ENCODE measurements at places on chromosomes 11 and 22. TPM values are rescaled to one million over a fixed set of nuclear protein-coding genes. Genes with fewer than 3 reads are reported as not detected.

Gene DDTL
- 2.1 TPM for total RNA-seq

- DNase-seq, result no peak
These were observed 27.8 kb upstream of the ANO5 start for GRCh38 chr11:22165087-22165486.

DNA sequence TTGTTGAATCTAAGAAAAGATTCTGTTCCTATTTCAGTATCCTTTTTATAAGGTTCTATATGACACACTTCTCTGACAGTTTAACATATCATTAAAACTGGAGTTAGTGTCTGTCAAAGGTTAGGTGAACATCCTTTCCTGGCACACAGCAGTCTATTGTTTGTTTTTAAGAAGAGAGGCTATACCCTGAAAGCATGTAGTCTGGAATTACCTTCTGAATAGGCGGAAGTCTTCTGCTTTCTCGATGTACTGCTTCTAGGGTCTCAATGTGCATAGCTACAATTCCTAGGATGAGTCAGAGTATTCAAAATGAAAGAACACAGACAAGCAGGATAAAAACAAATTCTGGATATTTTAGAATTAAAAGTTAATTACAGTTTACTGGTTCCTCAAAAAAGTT, 188.6 kb downstream of the SWAP70 start:
- no peak for DNase-seq

DNA sequence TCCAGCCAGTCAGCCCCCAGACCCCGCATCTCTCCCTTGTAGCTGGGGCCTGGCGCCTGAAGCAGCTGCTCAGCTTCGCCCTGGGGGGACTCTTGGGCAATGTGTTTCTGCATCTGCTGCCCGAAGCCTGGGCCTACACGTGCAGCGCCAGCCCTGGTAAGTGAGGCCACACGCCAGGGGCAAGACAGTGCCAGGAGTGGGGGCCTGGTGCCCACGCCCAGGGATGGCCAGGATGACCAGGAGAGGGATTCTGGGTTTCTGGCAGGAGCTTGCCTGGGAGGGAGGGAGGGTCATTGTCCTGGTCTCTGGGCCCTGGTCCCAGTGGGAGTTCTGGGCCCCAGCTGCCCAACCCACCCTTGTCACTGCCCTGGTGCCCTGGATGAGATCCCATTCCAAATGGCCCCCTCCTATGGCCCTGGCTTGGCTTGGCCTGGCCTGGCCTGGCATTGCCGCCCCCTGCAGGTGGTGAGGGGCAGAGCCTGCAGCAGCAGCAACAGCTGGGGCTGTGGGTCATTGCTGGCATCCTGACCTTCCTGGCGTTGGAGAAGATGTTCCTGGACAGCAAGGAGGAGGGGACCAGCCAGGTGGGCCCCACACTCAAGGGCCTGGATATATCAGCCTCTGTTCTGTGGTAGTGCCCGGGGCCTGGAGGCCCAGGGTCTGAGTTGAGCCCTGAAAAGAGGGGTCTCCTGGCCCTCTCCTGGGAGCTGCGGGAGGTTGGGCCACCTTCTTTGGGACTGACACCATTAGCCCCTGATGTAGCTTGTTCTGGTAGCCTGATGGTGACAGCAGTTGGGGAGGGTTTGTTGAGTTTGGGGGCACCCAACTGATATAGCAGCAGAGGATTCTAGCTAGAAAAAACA, 3.7 kb downstream of the SLC39A13 start:
- no peak for DNase-seq

- no peak for DNase-seq
These were observed 30.1 kb upstream of the OAF start for GRCh38 chr11:120180551-120181232.

- DNase-seq, result no peak
These were observed 673 bp upstream of the DUSP18 start for GRCh38 chr22:30668386-30668710.

GRCh38 chr11:103545551-103545950, 436.3 kb downstream of the DYNC2H1 start:
- DNase-seq, result no peak

Gene MUC2
- not detected for total RNA-seq

- DNase-seq, result no peak
These were observed 72.0 kb upstream of the MTNR1B start for GRCh38 chr11:92897487-92897886.

GRCh38 chr11:48005136-48005535, 24.8 kb downstream of the PTPRJ start:
- no peak for DNase-seq

DNA sequence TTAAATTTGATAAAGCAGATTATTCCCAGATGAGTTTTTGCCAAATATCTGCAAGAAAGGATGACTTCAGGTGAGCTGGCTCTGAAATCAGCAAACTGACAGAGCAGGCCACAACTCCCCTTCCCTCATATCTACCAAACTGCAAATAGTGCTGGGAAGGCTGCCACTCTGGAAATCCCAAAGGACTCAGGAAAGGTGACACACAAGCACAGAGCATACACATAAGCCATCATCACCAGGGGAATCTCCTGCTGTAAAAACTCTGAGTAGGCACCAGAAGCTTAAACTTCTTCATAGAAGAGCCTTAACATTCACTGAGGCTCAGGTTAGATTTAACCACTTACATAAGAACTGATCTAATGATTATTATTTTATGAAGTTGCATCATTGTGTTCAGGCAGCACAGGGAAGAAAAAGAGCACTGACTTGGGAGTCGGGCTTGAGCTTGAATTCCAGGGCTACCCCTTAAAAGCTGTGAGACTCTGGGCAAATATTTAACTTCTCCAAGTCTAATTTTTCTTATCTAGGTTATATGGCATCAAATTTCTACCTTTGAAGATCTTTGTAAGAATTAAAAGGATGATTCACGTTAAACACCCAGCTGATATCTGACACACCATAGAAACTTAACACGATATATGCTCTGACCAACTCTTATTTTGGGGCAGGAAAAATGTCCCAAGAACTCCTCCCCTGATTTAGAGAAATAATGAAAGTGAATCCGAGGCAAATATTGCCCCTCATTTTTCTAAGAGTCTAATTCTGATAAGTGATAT, 15.0 kb downstream of the SYTL2 start:
- DNase-seq, result no peak

Gene ACR
- total RNA-seq, result not detected

GRCh38 chr11:27380771-27381170, 17.8 kb upstream of the CCDC34 start:
- DNase-seq, result no peak

Gene TSPAN32
- not detected for total RNA-seq

DNA sequence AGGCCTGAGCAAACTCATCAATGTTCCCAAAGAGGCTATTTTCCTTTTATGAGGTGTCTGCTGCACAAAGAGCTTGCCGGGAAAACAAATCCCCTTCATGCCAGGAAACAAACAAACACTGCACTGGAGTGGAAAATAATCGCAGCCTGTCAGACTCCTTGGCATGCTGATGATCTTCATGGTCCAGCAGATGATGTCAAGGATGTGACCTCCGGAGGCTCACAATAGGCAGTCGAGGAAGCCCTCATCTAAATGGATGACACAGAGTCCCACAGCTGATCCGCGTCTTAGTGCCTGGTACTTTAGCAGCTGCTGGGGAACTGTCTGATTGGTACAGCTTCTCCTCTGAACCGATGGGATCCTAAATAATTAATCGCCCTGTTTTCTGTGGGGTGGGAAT, 187.6 kb downstream of the TENM4 start:
- DNase-seq, result no peak

DNA sequence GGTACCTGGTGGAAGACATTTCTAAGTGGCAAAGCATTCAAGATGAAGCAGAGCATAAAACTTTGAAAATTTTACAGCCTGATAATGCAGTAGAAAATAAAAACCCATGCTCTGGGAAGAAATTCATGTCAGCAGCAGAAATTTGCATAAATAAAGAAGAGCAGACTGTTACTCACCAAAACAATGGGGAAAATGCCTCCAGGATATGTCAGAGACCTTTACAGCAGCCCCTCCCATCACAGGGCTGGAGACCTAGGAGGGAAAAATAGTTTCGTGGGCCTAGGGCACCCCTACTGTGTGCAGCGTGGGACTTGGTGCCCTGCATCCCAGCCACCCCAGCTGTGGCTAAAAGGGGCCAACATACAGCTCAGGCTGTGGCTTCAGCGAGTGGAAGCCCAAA, 5.4 kb upstream of the DKK3 start:
- DNase-seq, result no peak

- no peak for DNase-seq
These were observed 71.6 kb downstream of the ST3GAL4 start for GRCh38 chr11:126426820-126427749.

GRCh38 chr11:118060081-118060661, 16.7 kb upstream of the TMPRSS4 start:
- no peak for DNase-seq

DNA sequence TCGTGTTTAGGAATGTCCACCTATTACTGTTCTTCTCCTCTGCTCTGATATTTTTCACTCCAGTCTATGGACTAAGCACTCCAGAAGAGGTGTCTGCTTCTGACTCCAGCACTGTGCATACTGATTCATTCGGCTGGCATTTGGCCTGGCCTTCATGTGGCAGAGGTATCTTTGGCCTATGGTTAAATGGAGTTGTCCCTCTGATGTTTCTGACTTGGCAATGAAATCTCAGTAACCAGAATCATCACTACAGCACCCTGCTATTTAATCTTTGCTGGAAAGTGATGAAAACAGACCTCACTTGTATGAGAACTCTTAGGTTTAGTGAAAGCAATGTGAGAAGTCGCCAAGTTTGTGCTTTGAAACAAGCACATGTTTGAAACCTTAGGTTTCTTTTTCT, 155.2 kb downstream of the MAML2 start:
- no peak for DNase-seq

DNA sequence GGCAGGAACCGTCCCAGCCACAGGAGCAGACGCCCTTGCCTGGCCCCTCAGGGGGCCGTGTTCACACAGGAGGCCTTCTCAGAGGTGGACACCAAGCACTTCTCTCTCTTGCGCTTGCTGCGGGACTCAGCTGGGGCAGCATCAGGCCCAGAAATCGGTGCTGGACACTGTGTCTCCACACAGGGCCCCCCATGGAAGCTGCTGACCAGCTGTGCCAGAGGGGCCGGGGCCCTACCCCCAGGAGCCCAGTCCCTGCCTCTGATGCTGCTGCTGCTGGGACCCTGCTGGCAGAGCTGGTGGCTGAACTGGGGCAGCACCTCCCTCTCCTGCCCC, 4.0 kb downstream of the PLXNB2 start:
- DNase-seq, result no peak

DNA sequence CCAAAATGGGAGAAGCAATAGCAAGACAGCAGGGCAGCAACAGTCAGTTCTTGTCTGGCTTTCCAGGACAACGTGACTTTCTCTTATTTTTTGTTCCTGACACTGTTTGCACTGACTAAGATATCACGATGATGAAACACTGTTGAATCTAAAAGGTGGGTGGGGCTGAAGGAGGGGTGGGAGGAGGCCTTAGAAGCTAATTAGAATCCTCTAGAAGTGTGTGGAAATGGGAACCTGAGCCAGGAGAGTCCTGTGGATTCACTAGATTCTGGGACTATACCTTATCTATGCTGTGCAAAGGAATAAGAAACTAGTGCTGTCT, 300.3 kb downstream of the ST3GAL4 start:
- no peak for DNase-seq

DNA sequence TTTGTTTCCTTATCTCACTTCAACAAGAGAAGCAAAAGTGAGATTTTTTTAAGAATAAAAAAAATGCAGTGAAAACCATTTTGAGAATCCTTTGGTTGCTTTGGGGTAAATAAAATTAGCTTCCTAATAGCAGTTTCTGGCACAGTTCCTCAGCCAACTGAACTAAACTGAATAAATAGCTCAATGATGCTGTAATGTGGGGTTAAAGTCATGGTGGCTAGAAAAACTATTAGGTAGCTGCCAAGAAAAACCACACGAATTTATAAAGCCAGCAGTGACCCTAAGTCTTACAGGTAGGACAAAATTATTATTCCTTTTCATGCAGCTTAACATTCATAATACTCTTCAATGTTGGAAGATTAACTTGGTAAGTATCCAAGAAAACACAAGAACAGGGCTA, 142.4 kb downstream of the APIP start:
- no peak for DNase-seq

GRCh38 chr22:30984317-30984716, 15.3 kb downstream of the TUG1 start:
- DNase-seq, result no peak

DNA sequence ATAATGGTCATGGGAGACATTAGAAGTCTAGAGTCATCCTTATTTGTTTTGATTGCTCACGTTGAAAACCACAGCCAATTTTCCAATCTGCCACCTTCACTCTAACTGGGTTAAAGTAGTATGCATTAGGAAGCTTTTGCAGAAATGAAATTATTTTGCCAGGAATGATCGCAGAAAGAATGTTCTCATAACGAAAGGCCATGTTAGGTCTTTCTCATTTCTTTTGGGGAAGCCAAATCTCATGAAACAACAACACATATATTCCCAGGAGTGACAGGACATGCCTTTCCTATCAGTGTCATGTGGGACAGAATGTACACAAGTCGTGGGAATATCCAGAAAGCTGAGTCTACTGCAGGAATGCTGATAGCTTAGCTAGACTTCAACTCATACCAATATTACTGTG, 386.3 kb downstream of the AASDHPPT start:
- DNase-seq, result no peak

DNA sequence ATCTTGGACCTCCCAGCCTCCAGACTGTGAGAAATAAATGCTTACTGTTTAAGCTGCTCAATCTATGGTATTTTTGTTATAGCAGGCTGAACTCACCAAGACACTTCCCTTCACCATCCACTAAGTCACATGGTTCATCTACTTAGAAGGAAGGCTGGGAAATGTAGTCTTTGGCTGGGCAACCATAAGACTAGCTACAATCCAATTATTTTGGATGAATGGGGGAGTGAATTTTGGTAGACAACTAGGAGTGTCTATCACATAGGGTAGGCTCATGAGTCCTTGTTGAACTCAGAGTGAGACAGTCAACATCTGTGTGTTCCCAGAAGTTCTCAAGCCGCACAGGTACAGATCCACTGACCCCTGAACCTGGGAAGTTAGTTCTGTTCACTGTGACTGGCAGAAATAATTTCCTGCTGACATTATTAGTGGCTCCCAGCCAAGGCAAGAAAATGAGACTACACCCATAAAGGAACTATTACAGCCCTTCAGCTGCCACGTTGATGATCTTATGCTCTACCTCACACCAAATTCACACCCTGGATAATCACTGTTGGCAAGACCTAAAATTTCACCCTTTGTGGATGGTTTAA, 3.1 kb upstream of the SLC35C1 start:
- DNase-seq, result no peak

Measured in epithelial cell of proximal tubule (primary cell).